ENCODE measurements at places on chromosomes 1 and 21.

- no peak for DNase-seq
These were observed 2.8 kb downstream of the MYCL start for GRCh38 chr1:39898648-39899603.

- DNase-seq, result no peak
These were observed 2.5 kb upstream of the TRIM67 start for GRCh38 chr1:231159202-231159962.

- no peak for DNase-seq
These were observed 3.9 kb downstream of the HES4 start for GRCh38 chr1:995665-996633.

DNA sequence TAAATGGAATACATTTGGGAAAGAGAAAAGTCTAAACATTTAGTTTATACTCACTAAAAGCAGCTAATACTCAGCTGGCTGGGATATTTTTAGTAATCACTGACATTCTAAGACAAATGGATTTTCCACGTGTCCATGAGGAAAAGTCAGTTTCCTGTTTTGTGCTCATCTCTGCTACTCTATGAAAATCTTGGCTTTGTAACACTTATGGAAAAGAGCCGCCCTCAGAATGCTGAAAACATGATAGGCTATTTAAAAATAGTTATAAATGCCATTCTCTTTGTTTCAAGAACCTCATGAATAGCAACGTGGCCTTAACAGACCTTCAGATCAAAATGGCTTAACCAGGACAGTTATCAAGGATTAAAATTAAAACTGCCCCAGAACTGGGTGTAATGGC, 29.9 kb downstream of the MRAP start:
- no peak for DNase-seq

DNA sequence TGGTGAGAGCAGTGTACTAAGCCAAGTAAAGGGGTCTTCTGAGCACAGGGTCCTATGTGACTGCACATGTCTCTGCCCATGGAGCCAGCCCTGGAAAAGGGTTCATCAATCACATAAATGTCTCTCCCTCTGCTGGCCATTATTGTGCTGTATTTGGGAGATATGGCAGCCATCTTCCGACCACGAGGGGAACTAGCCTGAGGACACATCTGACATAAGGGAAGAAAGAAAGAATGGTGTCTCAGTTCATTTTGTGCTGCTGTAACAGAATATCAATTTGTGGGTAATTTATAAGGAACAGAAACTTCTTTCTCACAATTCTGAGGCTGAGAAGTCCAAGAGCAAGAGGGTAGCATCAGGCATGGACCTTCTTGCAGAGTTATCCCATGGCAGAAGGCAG, 55.1 kb upstream of the GJA5 start:
- no peak for DNase-seq

GRCh38 chr1:29981586-29982239, 741.7 kb downstream of the MATN1 start:
- DNase-seq, result no peak

GRCh38 chr1:37323486-37324377, 150.6 kb upstream of the ZC3H12A start:
- DNase-seq, result no peak

DNA sequence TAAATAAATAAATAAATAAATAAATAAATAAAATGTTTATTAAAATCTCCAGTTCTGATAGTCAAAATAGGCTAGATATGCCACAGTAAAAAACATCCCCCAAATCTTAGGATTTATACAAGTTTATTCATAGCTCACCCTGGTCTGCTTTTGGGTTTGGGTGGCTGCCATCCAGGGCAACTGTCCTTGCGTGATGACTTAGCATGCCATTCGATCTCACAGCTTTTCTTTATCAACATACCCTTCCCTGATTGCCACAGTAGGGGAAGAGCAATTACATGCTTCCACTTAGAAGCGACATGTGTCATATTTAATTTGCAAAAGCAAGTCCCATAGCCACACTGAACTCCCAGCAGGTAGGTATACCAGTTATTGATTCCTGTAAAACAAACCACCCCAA, 52.7 kb downstream of the TEX35 start:
- DNase-seq, result no peak

GRCh38 chr1:32063261-32063681, 9.5 kb upstream of the TMEM39B start:
- no peak for DNase-seq

- no peak for DNase-seq
These were observed 18.7 kb downstream of the TMEM53 start for GRCh38 chr1:44655609-44656008.

DNA sequence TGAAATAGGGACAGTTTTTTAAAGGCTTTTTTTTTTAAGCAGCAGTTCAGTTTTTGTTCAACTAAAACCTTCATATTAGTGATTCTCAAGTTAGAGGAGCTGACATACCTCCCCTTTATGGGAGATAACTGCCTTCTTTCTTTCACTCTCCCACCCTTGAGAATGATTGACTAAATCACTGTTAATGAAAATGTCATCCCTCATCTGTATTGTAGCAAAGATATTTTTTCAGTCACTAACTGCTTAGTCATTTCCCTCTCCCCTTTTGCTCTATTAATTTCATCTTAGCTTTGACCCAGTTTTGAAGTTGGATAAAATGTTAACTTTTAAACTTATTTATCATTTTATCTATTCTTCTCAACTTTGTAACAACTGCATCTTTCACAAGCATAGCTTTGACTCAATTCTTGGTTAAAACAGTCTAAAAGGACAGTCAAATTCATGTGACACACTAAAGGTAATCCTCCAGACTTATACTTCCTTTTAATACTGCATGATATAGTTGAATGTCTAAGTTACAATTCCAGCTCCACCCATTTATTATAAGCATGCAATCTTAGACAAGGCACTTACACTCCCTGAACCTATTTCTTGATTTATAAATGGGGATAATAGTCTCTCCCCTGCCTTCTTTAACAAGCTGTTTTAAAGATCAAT, 17.1 kb downstream of the CAPZA1 start:
- no peak for DNase-seq

DNA sequence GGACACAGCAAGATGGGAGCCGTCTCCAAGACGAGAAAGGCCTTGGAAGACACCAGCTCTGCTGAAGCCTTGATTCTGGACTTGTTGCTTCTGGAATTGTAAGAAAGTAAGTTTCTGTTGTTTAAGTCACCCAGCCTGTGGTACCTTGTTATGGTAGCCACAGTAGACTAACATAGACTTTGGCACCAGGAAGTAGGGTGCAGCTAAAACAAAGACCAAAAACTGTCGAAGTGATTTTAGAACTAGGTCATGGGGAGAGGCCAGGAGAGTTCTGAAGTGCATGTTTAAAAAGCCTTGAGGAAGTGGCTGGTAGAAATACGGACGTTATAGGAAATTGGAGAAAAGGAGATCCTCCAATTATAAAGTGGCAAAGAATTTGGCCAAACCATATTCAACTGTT, 28.5 kb downstream of the ZNF496 start:
- no peak for DNase-seq

DNA sequence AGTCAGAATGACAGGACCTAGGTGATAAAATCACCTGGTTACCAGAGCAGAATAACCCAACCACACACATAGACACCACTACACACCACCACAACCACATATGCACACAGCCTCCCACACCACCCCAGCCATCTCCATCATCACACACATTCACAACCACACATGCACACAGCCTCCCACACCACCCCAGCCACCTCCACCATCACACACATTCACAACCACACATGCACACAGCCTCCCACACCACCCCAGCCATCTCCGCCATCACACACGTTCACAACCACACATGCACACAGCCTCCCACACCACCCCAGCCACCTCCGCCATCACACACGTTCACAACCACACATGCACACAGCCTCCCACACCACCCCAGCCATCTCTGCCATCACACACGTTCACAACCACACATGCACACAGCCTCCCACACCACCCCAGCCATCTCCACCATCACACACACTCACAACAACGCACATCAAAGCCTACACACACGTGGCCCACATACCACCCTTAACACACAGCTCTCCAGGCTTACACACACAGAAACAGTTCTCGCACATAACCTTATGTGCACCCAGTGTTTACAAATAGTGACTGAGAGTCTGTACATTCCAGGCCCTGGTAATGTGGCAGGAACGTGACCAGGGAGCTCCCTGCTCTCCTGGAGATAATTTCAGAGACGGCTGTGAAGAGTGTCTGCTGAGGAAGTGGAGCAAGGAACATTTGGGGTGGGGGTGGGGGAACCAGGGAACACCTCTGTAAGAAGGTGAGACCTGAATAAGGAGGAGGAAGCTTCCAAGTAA, 3.3 kb upstream of the GJB3 start:
- DNase-seq, result no peak

GRCh38 chr1:94528299-94528698, 13.3 kb downstream of the F3 start:
- DNase-seq, result no peak

- DNase-seq, result peak; percentile 39
These were observed 21.7 kb downstream of the PDXK start for GRCh38 chr21:43740497-43741156.

GRCh38 chr21:36735724-36736320, 36.9 kb downstream of the SIM2 start:
- DNase-seq, result no peak

DNA sequence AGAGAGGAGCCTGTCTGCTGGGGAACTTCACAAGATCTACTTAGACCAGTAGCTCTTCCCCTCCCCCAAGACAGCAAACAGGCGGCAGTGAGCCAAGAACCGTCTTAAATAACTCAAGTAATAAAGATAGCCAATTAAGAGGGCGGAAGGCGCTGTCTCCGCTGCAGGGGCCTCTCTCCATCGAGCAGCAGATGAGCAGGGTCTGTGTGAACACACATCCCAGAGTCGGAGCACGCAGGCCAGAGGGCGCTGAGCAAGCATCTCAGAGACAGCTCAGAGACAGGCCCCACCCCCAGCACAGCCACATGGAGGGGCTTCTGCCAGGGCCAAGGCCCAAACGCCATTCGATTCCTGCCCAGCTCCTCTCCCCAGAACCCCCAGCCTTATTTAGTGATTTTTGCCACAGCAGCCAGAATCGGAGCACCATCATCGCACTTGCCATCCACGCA, 11.1 kb downstream of the IFFO2 start:
- no peak for DNase-seq

DNA sequence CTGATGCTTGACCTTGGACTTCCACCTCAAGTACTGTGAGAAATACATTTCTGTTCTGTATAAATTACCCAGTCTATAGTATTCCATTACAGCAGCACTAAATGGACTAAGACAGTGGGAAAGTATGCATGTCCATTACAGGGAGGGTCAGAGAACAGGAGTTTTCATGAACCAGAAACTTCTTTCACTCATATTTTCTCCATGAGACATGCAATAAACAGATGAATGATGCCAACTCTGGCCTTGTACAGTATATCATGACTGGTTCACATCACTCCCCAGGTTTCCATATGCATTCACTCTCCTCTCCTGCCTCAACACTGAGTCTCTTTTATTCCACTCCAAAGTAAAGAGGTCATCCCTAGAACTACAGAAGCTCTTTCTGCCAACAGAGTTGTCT, 4.5 kb upstream of the IFI16 start:
- DNase-seq, result no peak

- no peak for DNase-seq
These were observed 3.3 kb upstream of the DHX9 start for GRCh38 chr1:182835806-182836205.

DNA sequence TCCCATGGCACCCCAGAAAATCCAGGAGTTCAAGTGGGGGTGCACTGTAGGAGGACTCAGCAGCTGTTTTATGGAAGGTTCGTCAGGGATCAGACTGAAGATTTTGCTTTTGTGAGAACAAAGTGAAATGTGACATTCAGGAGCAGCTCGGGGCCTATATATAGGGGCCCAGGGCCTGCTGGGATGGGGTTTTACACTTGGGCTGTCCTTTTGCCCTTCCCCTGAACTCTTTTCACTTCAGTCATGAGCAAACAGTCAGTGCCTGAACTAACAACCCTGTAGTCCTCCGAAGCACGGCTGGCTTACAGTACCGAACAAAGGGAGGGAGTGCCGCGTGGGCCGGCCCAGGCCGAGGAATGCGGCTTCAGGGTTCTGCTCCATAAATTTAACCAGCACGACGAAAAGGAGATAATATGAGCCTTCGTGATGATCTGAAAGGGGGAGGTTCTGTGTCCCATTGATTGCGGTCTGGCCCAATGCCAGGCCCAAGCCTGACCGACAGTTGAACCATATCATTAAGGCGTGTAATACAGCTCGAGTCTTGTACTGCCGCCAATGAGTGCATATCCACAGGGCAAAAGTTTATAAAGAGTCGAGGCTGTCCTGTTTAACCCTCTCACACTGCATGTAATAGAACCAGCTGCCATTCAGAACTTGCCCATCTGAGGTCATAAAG, 139.9 kb downstream of the DHRS3 start:
- DNase-seq, result peak; percentile 69

DNA sequence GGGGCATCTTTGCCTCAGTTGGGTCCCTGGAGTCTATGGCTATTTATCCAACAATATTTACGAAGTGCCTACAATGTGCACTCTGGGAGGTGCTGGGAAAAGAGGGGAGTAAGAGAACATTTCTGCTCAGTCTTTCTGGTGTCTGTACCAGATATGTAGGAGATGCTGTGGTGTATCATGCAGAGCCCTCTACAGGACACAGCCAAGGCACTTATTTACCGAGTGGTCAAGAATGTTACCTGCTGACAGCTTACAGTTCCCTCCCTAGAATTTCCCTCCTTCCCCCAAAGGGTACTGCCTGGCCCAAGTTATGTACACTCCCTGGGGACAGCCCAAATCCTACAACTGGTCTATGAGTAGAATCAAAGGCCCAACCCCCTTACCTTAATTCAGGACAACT, 177.7 kb downstream of the C1orf94 start:
- no peak for DNase-seq

- no peak for DNase-seq
These were observed 47.0 kb downstream of the CNST start for GRCh38 chr1:246613096-246613758.

DNA sequence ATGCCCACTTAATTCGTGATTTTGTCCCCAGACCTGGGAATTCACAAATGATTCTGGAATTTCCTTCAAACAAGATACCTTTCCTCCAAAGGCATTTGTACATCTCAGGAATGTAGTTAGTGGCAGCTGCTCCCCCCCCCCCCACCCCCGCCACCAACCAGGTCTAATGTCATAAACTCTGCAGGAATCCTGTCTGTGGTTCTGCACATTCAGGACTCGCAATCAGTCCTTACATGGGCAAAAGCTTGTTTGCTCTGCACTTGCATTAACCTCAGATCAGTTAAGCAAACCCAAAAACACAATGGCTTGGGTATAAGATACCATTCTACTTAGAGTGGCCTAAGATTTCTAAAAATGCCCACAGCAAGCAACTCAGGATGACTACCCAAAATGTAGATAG, 143.8 kb downstream of the TGFB2 start:
- no peak for DNase-seq

DNA sequence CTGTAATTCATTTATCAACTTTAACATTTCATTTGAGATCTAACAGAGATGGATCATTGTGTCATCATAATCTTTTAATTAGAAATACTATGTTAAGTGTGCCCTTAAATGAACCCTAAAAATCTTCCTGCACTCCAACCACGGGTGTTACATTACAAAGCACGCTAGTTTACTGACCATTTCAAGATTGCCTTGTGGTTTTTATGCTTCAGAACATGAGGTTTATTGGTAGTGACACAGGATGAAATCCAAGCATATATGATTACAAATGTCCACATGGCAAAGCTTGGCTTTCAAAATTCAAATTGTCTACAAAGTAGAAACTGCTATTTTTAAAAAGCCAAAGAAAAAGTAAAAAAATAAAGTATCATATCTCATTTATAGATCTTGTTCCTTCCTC, 190.4 kb upstream of the USP25 start:
- no peak for DNase-seq

GRCh38 chr1:183360473-183360872, 57.7 kb downstream of the NMNAT2 start:
- DNase-seq, result no peak

- DNase-seq, result no peak
These were observed 4.7 kb downstream of the SH2D5 start for GRCh38 chr1:20727746-20728316.

All from gastrocnemius medialis (tissue), 4 donors.